ENCODE measurements at places on chromosomes 5 and 9.

DNA sequence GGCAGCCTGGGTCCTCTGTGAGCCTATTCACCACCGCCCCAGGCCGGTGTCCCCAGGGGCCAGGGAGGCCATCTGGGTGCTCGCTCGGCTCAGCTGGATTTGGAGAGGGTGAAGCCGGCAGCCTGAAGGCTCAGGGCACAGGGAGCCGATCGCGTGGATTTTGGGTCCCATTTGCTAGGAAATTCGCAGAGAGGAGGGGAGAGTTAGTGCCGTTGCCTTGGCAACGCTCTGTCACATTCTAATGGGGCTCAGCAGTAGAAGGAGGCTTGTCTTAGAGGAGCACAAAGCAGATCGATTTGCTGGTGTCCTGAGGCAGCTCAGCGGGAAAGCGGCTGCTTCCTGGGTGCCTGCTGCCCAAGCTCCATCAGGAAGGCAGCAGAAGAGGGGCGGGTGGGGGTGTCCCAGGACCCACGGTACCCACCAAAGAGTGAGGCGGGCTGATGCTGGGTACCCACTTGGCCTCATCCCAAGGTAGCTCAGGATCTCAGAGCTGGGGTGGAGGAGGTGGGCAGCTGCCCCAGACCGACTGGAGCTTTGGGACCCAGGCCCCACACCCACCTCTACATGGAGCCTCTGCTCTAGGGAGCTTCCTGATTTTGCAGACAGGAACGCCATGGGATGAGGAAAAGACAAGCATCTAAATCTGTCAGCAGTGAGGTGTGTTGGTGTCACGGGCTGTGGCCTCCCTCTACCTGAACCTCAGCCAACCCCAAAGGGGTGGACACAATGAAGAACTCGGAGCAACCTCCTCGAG is 17.1 kb upstream of the OLFM1 start:
- no peak for DNase-seq

- no peak for DNase-seq
Observed at GRCh38 chr5:61657686-61658085, 325.6 kb downstream of the ZSWIM6 start.

DNA sequence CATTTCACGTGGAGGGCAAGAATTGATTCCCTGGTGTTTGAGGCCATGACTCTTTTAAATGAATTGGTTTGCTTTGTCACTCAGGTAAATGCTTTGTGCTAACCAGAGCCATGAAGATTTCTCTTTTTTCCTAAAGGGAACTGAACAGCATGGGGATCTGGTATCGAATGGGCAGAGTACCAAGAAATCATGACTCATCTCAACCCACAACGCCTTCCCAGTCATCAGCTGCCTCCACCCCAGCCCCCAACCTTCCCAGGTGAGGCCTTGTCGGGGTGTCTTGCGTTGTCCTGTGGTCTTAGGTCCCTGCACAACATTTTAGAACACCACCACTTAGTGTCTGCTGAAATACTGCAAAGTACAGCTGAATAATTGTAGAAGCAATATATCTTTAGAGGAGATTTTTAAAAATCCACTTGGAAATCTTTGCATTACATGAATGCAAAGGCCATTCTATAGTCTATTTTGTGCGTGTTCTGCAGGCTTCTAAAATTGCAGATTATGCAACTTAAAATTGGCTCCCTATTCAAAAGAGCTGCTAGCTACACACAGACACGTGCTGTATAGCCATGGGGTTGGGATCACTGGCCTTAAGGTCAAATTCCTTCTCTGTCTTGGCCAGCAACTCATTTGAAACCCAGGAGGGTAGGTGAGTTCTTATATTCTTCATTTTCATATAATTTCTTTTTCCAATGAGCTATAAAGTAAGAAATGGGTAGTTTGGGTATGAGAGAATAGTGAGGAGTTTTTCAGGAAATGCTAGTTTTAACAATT is 69.0 kb downstream of the MVB12B start:
- peak; percentile 44 for DNase-seq

GRCh38 chr9:31023847-31024246 is 1360.6 kb upstream of the ACO1 start:
- DNase-seq = no peak

- DNase-seq = no peak
Observed at GRCh38 chr5:28066856-28067255, 1028.5 kb upstream of the CDH9 start.

DNA sequence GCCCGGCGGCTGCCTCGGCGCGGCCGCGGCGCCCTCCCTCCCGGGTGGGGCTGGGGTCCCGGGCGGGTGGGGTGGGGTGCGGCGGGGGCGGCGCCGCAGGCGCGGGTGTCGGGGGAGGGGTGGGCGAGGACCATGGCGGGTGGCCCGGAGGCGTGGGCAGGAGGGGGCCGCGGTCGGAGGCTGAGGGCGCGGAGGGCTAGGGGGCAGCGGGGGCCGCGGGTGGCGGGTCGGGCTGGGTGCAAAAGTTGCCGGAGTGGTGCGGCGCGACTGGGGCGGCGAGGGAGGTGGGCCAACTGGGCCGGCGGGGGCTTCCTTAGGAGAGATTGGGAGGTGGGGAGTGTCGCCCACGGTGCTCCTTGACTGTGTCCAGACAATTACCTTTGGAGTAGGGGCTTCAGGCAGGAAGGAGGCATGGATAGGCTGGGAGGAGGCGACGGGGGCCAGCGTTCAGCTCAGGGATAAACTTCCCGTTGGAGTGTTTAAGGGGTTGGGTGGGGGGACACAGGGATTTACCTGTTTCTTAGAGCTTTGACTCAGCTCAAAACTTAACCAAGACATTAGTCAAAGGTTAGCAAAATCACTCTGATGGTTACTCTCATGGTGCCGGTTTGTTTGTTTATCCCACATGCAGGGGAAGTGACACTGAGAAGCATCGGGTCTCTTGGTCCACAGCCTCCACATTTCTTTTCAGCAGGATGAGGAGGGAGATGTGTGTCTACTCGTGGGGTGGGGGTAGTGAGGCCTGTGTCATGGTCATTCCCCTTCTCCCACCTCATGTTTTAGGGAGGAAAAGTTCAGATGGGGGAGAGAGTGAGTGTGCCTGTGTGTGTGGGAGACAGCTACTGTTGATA is 859 bp downstream of the CSNK1G3 start:
- DNase-seq = no peak

DNA sequence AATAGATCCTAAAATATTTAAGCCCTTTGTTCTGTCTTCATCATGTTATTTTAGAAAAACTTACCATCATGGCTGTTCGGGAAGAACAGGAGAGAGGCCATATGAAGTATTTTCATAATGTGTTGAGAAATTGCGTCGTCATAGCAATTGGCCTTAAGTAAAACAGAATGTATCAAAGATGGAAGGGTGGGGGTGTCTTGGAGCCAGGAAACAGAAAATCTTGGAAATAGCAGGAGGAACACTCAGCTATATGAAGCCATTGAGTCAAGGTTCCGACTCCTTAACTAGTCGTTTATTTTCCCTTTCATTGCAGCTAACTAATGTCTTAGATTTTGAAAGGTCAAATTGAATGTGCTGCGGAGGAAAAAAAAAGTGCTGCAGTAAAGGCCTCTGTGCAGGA is 1.3 kb downstream of the SPTAN1 start:
- peak; percentile 87 for DNase-seq

DNA sequence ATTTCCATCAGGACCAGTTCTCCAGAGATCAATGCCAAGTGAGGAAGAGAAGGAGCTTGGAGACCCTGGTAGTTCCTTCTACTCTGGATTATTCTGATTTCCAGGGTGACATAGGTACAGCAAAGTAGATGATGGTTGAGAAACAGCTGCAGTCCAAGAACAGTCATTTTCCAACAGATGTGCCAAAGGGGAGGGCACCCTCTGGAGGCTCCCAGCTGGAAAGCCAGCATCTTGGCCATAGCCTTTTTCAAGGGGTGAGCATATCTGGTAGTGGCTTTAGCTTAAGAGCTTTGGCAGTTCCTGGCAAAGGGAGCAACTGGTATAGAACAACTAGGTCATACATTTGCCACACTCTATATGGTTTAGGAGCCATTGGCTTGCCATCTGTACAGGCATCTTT is 492.7 kb downstream of the RASEF start:
- DNase-seq = peak; percentile 5

DNA sequence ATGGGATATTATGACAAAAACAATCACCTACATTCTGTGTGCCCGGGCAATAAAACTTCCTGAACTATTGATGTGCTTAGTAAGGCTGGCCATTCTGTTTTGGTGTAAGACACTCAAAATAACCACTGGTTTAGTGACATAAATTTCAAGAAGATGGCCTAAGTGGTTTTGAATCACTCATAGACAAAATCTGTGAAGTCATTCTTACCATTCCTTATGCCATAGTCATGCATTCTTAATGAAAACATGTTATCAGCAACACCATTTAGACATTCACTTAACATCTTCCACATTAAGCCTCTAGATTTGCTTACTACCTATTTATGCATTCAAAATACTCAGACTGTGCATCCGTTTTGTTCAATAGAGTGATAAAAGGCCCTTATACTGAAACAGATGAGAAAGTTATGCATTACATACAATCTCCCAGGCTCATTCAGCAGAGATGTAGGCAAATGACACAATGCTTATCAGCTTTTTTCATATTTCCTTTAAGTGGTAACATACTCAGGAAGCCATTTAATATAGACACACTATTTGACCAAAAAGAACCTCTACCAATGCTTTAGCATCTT is 848.8 kb upstream of the DMAC1 start:
- DNase-seq = peak; percentile 49

- no peak for DNase-seq
Observed at GRCh38 chr5:140015706-140016105, 27.4 kb downstream of the NRG2 start.

- DNase-seq = no peak
Observed at GRCh38 chr9:99895510-99895909, 10.9 kb upstream of the STX17 start.

DNA sequence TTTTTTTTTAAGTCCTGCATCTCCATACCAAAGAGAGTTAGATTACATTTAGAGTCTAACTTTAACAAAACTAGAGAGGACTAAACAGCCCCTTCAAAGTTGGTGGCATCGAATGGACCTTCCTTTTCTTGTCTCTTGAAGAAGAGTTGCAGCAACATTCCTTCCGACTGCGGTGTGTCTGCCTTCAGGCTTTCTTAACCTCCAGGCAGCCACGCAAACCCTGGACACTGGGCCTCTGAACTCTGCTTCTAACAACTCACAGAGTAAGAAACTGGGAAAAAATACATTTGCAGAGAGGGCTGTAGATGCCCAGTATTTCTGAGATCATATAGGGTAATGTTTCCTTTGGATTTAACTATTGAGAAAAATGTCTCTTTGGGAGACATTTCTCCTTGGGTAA is 120.5 kb upstream of the MAST4 start:
- no peak for DNase-seq

DNA sequence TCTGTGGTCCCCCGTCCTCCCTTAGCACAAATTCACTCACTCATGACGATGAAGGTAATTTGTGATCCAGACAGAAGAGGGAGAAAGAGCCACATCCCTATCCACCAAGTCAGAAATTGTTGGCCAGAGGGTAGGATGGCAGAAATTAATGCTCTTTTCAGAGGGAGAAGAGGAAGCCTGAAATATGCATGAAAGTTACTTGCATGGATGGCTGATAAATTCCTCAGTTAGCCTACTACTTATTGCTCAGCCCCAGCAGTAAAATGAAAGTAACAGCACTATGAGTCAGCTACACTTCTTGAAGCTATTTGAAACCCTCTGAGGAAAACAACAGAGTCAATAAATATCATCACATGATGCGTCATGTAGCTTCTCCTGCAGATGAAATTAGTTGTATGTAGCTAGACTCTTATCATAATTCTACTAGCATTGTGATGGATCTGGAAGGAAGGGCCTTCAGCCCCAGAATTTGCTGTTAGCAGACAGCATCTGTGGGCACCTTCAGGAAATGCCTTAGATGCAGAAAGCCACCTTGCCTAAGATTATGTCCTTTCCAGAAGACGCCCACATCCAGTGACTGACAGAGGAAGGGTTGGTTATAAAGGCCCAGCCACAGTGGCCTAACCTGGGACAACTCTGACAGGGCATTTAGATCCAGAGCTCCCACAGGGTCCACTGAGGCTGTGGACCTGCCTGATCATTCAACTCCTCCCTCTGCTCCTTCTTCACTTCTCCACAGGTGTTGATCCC is 81.2 kb upstream of the CCDC112 start:
- peak; percentile 81 for DNase-seq

DNA sequence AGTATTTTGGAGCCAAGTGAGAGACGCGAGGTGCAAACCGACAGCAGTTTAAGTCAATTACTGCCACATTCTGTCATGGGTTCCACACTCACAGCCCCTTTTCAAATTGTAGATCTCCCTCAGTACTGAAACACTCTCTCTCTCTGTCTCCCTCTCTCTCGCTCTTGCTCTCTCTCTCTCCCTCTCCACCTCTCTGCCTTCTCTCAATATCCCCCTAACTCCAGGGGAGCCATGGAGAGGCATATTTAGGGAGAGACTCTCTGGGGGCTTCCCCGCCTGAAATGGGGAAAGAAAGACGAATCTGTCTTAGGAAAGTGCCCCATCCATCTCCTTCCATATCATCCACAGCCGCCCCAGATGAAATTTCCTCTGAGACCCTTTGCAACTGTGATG is 1.6 kb downstream of the BRINP1 start:
- DNase-seq = no peak

DNA sequence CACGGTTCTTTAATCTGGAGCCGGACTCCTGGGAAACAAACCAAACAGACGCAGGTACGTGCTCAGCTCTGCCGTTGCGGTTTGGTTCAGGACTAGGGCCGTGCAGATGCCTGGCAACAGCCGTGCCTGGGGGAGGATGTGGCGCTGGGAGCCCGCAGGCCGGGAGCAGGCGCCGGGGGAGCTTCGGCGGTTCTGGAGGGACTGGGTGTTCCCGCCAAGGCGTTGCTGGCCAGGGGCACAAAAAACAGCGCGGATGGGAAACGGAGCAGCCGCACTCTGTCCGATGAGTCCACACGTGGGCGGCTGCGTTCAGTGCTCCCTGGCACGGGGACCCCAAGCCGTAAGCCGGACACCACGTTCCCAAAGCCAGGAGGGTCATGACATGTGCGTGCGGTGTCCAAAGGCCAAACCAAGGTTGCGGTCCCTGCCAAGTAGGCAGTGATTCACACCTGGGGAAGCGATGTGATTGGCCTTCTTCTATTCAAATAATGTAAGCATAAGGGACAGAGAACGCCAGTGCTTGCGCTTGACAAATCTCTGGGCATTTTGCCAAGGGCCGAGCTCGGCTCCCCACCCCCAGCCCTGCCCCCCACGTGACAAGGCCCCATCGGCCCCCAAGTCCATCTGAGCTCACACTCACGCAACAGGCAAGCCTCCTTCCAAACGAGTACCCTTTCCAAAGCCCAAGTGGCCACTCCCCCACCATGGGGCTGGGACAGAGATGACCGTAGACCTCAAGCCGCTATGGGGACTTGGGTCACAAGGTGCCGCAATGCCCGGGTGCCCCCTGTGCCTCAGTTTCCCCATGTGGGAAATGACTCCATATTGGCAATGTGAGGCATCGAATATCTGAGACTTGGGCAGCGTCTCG is 49.7 kb upstream of the NKD2 start:
- peak; percentile 30 for DNase-seq

GRCh38 chr5:132979367-132979940 is 16.0 kb upstream of the AFF4 start:
- DNase-seq = peak; percentile 71

DNA sequence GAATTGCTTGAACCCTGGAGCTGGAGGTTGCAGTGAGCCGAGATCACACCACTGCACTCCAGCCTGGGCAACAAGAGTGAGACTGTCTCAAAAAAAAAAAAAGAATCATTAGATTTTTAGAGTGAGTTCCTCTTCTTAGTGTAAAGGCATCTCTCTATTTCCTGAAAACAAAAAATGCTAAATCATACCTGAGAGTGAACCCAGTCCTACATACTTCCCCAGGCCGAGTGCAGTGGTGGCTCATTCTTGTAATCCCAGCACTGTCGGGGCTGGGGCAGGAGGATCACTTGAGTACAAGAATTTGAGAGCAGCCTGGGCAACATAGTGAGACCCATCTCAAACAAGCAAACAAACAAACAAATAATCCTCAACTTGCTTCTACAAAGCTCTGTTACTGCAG is 38.2 kb upstream of the LPAR1 start:
- DNase-seq = no peak
